Fibroblast of the aortic adventitia (primary cell): ENCODE measurements at places on chromosomes 6 and 20.

DNA sequence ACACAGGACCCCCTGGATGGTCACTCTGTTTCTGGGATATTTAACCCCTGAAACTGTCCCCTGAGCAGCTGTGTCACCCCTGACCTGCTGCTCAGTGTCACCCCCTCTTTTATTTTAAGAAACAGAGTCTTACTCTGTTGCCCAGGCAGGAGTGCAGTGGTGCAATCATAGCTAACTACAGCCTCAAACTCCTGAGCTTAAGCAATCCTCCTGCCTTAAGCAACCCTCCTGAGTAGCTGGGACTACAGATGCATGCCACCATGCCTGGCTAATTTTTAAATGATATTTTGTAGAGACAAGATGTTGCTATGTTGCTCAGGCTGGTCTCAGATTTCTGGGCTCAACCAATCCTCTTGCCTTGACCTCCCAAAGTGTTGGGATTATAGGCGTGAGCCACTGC, 21.5 kb upstream of the GTSF1L start:
- peak; percentile 39 for DNase-seq

DNA sequence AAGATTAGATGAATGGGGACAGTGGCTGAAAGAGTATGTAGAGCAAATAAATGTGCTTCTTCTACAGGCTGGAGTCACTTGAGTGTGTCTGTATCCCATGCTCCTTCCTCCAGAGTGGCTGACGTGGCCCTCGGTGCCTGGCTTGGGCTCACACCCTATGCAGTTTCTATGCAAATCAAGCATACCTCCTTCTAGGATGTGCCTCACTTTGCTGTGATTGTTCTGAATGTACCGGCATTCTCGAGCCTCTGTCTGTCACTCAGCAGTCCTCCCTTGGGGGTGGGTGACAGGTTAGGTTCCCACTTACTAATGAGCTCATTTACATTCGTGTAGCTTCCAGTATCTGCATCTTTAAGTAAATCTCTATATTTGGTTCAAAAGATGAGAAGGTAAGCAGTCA, 55.1 kb upstream of the HDDC2 start:
- DNase-seq, result no peak

DNA sequence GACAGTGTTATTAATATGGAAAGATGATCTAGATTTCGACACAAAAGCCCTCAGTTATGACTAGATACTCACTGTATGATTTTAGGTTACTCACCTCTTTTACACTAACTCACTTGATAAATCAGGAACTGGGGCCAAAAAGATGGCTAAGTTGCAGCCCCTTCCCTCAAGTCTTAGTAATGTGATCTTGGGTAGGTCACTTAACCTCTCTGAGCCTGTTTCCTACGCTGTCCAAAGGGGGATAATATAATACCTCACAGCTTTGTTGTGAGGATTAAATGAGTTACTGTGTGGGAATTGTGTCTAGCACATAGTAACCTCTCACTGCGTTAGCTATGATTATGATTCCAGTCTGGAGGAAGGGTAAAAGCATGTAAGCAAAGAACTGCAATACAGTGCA, 1.3 kb downstream of the TTI1 start:
- no peak for DNase-seq

DNA sequence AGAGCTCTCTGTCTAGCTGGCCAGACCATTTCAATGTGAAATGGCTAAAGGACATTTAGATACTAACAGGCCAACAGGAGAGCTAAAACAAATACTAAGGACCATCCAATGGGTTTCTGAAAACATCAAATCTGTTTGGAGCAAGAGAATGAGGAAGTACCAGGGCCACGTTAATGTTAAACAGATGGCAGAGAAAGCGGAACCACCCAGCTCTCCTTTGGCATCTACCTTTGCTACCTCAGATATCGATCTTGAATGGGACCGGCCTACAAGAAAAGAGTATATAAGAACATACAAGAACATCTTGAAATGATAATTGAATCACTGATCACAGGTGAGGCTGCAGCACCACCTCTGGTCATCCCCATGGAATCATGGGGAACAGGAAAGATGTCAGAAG, 31.8 kb downstream of the KCNK5 start:
- DNase-seq, result no peak

DNA sequence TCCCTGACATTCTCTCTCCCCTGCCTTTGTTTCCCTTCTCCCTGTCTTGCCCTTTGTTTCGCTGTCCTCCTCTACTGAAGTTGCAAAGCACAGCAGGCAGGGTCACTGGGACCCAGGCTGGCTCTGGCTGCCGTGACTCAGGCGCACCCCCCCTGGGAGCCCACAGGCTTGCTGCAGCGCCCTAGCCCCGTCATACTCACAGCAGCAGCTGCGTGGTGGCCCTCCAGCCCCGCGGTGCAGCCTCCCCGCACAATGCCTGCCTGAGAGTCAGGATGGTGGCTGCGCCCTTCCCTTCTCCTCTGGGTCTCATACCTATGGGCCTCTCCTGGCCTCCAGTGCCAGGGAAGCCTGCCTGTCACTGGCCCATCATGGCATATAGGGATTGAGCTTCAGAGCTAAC, 41.7 kb downstream of the TXNDC5 start:
- DNase-seq, result no peak

GRCh38 chr6:95294043-95294442, 283.3 kb upstream of the MANEA start:
- no peak for DNase-seq

DNA sequence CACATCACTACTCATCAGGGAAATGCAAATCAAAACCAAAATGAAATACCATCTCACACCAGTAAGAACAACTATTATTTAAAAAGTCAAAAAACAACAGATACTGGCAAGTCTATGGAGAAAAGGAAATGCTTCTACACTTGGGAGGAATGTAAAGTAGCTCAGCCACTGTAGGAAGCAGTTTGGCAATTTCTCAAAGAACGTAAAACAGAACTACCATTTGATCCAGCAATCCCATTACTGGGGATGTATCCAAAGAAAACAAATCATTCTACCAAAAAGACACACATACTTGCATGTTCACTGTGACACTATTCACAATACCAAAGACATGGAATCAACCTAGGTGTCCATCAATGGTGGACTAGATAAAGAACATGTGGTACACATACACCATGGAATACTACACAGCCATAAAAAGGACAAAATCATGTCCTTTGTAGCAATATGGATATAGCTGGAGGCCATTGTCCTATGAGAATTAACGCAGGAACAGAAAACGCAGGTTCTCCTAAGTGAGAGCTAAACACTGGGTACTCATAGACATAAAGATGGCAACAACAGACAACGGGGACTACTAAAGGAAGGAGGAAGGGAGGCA, 260.4 kb downstream of the RNGTT start:
- DNase-seq, result no peak

GRCh38 chr6:11218102-11218442, 14.4 kb downstream of the NEDD9 start:
- DNase-seq, result no peak

DNA sequence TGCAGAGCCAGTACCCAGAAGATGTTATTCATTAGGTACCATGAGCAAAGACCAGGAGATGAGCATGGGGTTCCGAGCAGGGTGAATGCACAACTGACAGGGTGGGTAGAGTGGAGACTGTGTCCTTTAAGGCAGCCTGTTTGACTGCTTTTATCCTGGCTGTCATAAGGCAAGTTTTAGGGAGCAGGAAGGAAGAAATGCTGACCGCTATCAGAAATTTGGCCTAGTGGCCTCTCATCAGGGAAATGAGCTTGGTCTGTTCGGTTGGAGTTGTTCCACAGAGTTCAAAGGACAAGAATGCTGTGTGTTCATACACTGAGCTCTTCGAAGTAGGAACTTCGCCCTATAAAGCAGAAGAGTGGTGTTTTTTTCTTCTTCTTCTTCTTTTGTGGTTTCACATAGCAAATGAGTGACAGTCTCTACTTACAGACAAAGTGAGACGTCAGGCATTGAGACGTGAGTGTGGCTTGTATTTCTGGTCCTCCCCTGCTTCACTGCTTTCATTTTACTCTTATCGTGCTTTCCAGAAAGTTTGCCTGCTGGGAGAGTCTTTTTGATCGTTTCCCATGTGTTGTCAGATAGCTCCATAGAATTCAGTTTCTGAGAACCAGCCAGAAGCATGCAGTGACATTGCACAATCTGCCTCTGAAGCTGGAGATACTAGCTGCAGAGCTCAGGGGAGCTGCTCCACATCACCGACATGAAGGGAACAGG, at the start of gene CASS4:
CASS4 (plus strand) TSS at position 502 of the 714 bp plus-strand sequence; CDS start at position 701, 199 bp downstream.
- DNase-seq, result peak; percentile 78

GRCh38 chr6:21053612-21054011, 519.4 kb downstream of the CDKAL1 start:
- DNase-seq, result peak; percentile 17

GRCh38 chr6:51396583-51396982, 577.9 kb downstream of the TFAP2B start:
- DNase-seq, result no peak

- DNase-seq, result no peak
These were observed 255.9 kb downstream of the LAMA2 start for GRCh38 chr6:129138739-129139405.

DNA sequence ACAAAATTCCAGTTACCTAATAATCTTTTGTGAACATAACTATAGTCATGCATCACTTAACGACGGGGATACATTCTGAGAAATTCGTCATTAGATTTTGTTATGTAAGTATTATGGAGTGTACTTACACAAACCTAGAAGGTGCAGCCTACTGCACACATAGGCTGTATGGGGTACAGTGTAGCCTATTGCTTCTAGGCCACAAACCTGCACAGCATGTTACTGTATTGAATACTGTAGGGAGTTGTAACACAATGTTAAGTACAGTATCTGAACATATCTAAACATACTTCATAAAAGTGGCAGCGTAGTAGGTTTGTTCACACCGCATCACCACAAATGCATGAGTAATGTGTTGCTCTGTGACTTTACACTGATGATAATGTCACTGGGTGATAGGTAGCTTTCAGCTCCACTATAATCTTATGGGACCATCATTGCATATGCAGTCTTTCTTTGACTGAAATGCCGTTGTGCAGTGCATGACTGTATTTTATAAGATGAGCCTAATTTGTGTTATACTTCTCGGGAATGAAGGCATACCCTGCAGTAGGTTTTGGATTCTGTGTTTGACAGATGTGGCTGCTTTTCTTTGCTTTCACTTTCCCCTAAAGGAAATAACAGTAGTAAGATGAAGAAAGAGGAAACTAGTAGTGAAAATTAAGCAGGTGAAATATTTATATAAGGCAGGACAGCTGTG, 365.6 kb downstream of the FARS2 start:
- DNase-seq, result no peak

GRCh38 chr20:51059862-51060261, 37.0 kb upstream of the KCNG1 start:
- peak; percentile 16 for DNase-seq

GRCh38 chr6:81756690-81757089, 4.2 kb upstream of the TENT5A start:
- no peak for DNase-seq

GRCh38 chr20:14672066-14672465, 334.7 kb upstream of the FLRT3 start:
- DNase-seq, result peak; percentile 21

DNA sequence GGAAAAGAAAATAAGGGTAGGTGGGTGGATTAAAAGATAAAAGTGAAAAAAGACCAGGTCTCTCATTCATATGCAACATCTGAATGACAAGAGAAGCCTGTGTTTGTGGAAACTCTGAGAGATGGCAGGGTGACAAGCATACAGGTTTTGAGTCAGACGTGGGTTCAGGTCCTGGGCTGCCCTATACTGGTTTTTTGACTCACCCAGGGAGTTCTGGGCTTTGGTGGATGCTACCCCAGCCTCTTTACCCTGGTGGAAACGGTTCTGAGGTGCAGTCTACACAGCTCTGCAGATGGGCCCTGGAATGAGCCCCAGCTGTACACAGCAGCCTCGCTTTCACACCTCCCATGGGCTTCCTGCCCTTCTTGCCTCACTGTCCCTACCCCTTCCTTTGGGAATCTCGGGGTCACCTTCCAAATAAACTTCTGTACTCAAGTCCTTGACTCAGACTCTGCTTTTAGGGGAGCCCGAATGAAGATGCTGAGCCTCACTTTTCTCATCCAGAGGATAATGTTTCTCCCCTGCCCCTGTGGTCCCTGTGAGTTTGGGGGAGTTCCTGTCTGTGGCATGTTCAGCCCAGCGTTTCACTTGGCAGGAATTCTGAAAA, 77.7 kb upstream of the CLDN20 start:
- DNase-seq, result no peak

DNA sequence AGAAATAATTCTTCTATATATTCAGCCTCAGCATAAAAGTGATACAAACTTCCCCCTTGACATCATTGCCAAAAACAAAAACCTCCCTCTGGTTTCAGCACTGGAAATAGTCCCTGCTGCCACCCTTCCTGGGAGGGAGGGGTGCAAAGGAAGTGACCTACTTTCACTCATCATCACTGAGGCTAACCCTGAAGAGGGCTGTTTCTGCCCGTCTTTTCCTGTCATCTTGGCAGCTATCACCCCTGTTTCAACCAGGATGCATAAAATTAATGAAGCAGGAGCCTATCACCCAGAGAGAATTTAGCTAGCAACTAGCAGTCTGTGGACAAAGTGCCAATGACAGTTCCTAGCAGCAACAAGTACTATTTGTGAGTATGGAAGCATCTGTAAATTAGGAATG, 397.8 kb downstream of the LAMA2 start:
- no peak for DNase-seq

GRCh38 chr20:58251348-58251978, 23.0 kb upstream of the ANKRD60 start:
- DNase-seq, result no peak

GRCh38 chr20:40080041-40080652, 608.9 kb downstream of the MAFB start:
- DNase-seq, result no peak

GRCh38 chr6:139008117-139008516, 20.1 kb upstream of the REPS1 start:
- DNase-seq, result no peak

GRCh38 chr6:9875605-9876353, 539.1 kb downstream of the TFAP2A start:
- peak; percentile 11 for DNase-seq

DNA sequence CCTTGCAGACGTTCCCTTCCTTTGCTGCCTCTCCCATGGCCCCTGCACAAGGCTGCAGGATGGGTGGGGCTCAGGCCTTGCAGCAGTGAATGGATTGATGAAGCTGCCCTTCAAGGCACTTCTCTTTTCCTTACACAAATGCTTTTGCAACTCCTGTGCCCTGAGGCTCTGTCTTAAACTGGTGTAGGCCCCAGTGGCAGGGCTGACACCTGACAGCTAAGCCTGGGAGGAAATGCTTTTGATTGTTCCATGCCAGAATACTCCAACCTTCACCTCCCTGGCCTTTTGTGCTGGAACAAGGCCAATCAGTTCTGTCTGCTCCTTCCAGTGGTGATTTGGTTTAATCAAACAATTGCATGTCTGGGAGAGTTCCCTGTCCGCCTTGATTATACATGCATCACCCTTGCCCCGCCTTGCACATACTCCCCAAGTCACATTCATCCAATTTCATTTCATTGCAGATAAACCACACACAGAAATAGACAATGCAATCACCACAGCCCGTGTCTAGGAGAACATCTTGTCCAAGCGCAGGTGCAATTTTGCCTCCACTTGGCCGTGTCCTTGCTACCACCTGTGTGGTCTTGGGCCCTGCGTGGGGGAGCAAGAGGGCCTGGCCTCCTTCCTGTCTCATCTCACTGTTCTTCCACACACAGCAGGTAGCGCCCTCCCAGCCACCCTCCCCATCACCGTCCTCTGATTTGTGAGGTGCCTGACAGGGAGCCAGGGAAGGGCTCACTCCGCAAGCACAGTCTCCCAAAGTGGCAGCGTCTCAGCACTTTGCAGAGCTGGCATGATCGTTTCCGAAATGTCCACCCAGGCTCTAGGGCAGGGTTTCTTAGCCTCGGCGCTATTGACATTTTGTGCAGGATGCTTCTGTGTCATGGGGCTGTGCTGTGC, 120.4 kb downstream of the CDH26 start:
- no peak for DNase-seq
